HT1080 (cell line): ENCODE measurements at places on chromosomes 16 and 17.

DNA sequence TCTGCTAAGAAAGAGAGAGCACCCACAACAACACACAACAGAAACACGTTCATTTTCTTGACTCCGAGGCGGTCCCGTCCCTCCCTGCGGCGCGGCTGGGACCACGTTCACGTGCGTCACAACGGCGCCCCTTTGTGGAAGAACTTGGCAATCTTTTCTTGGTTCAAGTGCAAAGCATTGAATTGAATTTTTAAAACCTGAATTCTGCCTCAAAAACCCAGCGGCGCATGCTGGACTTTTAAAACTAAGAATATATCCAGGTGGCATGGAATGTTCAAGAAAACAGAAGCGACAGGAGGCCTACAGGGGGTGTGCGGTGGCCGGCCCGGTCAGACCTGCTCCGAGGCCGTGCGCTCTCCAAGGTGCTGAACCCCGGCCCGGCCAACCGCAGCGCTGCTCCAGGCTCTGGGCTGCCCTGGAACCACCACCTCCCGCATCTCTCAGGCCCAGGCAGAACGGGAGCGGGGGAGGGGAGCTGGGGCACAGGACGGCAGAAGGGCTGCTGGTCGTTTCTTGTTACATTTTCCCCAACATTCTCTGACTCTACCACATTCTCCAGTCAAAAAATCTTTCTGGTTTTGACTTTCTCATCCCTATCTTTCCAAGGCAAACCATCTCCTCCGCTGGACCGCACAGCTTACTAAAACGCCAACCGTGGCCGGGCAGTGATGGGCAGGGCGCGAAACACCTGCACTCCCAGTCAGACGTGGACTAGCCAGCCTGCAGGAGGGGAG, 3.4 kb upstream of the HEXD start:
- peak; percentile 35 for DNase-seq

DNA sequence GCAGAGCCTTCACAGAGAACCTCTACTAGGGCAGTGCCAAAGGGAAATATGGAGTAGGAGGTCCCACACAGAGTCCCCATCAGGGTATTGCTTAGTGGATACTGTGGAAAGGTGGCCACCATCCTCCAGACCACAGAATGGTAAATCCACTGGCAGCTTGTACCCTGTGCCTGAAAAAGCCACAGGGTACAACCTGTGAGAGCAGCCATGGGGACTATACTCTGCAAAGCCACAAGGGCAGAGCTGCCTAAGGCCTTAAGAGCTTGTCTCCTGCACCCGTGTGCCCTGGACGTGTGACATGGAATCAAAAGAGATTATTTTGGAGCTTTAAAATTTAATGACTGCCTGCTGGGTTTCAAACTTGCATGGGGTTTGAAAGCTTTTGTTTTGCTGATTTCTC, 118.0 kb upstream of the SEC14L1 start:
- no peak for DNase-seq

DNA sequence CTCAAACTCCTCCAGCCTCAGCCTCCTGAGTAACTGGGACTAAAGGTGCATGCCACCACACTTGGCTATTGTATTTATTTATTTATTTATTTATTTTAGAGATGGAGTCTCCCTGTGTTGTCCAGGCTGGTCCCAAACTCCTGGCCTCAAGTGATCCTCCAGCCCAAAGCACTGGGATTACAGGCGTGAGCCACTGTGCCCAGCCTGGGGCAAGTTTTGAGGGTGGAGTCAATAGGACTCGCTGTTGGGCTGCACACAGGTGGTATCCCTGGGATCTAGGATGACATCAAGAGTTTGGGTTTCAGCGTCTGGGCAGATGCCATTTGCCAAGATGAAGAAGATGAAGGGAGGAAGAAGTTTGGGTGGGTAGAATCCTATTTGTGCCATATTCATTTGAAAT, 213.9 kb downstream of the GSG1L start:
- DNase-seq = no peak

- DNase-seq = no peak
Observed at GRCh38 chr17:36940313-36941264, 3.3 kb downstream of the LHX1 start.

DNA sequence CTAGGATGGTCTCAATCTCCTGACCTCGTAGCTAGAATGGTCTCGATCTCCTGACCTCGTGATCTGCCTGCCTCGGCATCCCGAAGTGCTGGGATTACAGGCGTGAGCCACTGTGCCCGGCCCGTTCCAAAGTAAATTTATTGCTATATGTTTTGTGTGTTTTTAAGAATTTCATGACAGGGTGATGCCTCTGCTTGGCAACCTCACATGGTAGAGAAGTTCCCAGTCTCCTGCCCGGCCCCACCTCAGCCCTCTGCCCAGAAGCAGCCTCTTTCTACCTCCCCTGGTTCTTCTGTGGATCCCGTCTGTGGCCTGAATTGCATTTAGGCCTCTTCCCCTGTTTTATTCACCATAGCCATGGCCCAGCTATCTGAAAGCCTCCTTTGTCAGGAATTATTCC, 55.0 kb downstream of the B9D1 start:
- no peak for DNase-seq

DNA sequence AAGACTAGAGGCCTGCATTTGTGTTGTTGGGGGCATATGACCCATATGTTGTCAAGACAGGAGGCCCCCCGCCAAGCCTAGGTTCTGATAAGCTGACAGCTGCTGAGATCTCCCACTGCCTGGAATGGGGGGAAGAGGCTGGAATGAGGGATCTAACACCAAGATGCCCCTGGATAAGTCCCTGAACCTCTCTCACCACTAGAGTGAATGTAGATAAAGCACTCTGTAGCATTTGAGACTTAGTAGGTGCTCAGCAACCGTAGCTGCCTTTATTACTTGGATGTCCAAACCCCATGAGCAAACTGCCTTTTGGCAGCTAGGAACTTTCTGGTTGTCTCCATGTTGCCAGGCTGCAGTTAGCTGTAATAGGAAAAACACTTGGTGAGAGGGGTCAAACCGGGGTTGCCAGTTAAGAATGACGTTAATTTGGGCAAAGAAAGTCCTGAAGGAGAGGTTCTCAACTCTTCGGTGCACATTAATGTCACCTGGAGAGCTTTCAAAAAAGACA, 4.4 kb upstream of the RASL10B start:
- DNase-seq = no peak

GRCh38 chr17:632560-632959, 82.1 kb downstream of the VPS53 start:
- no peak for DNase-seq

GRCh38 chr16:11631214-11631613, 37.0 kb upstream of the SNN start:
- DNase-seq = no peak

DNA sequence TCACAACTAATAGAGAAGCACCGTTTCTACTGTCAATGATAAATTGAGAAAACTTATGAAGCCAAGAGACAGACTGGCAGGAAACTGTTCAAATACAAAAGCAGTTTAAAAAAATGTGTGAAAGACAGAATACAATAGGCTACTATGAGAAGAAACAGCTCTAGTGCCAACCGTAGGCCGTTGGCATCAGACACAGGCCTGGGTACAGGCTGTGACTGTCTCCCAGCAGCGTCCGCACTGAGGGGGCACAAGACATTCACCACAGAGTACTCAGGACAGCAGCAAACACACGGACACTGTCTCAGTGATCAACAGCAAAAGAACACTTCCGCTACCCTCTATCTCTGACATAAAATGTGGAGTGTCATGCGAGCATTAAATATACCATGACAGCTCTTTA, 7.8 kb upstream of the C1QBP start:
- no peak for DNase-seq

DNA sequence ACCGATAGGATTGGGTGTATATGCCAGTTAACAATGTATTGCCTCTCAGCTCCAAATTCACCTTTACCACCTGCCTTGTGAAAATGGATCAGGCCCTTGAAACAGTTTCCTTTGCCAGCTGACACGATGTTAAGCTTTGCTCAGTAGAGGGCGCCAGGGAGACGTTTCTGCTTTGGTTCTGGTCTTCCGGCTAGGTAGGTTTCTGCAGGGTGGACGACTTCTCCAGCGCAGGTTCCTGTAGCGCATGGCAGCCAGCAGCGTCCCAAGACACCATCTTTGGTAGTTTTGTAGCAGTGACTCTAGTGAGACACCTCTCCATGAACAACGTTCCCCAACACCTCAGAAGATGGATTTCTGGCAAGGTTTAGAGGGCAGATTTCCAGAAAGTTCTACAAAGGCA, 24.0 kb downstream of the SYCE1L start:
- no peak for DNase-seq

DNA sequence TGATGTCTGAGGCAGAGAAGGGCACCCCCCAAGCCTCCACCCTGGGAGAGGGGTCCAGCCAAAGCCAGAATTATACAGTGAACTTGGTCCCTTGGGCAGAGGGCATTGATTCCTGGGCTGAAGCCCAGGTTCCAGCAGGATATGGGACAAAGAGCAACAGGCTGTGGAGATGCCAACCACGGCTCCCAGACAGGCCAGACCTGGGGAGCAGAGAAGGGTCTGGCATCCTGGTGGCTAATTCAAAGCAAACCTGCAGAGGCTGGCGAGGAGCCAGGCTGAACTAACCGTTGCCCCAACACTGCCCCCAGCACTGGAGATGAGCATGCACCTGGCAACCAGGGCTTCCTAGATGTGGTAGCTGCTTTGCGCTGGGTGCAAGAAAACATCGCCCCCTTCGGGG, 3.0 kb downstream of the CES3 start:
- DNase-seq = no peak

- DNase-seq = no peak
Observed at GRCh38 chr16:56241596-56241995, 50.3 kb downstream of the GNAO1 start.

DNA sequence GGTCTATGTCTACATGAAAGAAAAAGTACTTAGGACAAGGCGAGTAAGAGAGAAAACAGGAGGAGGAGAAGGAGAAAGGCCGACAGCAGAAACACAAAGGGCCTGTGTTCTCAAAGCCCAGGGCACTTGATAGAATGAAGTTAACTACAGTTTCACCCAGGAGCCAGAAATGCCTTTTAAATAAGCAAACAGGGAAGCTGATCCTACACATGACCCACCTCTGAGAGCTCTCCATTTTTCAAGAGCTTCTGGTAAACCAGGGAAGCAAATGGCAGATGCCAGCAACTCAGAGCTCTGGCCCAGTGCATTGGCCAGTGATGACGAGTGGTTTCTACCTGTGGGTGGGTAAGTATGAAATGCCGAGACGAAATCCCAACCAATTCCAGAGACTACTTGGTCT, 163.4 kb downstream of the ZFHX3 start:
- DNase-seq = no peak

- no peak for DNase-seq
Observed at GRCh38 chr16:89367538-89367915, 122.8 kb downstream of the ANKRD11 start.

- peak; percentile 76 for DNase-seq
Observed at GRCh38 chr16:31138621-31139578, 3.4 kb upstream of the PRSS8 start.

- DNase-seq = no peak
Observed at GRCh38 chr17:31573047-31573446, 181.6 kb downstream of the RAB11FIP4 start.

DNA sequence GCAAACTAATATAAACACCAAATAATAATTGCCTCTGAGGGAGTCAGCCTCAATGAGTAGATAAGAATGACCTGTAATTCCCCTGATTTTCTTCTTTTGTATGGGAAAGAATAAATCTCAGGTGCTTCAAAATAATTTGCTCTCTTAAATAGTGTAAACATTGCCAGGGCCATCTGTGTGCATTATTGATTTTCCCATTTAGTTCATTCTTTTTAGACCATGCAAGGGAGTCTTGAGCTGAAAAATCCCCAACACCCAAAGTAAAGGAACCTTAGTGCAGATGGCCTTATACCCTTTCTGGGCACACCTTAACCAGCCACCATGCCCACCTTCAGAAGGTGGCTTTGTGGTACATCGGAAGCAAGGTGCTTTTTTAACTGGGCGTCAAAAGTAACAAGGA, 267.2 kb downstream of the TMEM114 start:
- no peak for DNase-seq

- DNase-seq = no peak
Observed at GRCh38 chr17:32870969-32871368, 6.0 kb downstream of the MYO1D start.

DNA sequence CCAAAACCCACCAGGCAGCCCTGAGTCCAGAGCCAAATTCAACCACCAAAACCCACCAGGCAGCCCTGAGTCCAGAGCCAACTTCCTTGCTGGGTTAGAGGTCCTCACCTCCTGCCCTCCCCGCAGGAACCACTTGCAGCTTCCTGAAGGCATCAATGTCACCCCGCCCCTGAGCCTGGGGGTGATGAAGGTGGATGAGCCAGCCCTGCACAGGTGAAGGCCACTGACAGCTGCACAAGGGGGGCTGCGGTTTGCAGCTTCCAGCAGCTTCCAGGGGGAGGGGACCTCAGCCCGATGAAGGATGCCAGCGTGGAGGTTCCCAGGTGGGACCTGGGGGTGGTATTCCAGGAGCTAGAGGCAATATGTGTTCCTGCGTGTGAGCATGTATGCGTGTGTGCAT, 7.6 kb upstream of the CSNK1D start:
- DNase-seq = no peak

- no peak for DNase-seq
Observed at GRCh38 chr16:50547340-50548124, 664 bp upstream of the NKD1 start.

DNA sequence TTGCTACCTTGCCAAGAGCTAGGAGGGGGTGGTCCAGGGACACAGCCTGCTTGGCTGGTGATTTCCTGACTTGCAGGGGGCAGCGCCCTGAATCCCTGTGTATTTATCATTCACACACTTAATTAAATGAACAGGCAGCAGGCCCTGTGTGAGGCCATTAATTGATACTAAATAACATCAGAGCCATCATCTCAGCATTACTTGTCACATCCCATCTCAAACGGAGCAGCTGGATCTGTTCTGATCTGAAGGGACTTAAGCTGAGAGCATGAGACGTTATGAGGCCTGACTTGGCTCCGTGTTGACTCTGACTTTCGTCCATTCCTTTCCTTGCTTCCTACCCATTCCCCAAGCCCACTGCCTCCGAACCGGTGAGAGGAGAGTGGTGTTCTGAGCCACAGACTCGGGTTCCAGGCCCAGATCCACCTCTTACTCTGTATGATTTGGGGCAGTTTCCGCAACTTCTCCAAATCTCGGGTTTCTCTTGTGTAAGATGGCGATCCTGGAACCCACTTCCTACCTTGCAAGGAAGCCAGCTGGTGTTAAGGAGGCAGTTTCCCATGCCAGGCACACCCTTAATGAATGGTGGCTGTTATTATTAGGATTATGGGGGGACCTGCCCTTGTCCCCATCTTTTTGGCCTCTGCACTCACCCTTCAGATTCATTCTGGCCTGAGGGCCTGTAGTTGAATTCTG, 33.8 kb downstream of the CACNA1G start:
- DNase-seq = no peak

DNA sequence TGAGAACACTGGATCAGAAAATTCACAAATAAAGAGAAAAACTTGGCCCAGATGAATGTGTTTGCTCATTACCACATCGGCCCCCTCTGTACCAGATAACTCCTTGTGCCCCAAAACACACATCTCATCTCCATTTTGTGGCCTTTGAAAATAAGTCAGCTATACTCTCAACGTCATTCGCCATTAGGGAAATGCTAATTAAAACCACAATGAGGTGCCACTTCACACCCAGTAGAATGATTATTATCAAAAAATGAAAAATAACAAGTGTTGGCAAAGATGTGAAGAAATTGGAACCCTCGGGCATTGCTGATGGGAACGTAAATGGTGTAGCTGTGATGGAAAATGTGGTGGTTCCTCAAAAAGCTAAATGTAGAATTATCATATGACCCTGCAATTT, 34.6 kb upstream of the AKTIP start:
- DNase-seq = no peak

- no peak for DNase-seq
Observed at GRCh38 chr17:42163113-42163512, 8.3 kb upstream of the RAB5C start.
